Dermis blood vessel endothelial cell (primary cell): ENCODE measurements at places on chromosomes 5 and 9.

GRCh38 chr9:97873425-97873824 lies 20.4 kb downstream of the FOXE1 start:
- no peak for DNase-seq

GRCh38 chr5:78827725-78828124 lies 157.4 kb downstream of the ARSB start:
- DNase-seq, result no peak

DNA sequence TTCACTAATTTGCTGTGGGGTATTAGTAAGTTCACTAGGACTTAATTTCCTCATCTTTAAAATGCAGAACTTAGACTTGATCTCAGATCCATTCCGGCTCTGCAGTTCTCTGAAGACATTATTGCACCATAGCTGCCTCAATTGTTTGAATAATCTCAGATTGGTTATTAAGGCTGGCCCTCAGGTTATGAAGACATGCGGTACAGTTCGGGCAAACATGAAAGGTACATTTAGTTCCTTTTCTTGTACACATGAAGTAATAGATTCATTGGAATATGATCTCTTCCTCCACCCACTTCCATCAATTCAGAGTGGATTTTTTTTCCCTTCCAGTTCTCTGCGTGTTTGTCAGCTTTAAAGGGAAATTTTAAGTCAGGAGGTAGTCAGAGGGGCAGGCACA lies 28.0 kb downstream of the ATP6V0E1 start:
- peak; percentile 20 for DNase-seq

GRCh38 chr9:81128701-81129100 lies 560.6 kb downstream of the TLE1 start:
- DNase-seq, result no peak

DNA sequence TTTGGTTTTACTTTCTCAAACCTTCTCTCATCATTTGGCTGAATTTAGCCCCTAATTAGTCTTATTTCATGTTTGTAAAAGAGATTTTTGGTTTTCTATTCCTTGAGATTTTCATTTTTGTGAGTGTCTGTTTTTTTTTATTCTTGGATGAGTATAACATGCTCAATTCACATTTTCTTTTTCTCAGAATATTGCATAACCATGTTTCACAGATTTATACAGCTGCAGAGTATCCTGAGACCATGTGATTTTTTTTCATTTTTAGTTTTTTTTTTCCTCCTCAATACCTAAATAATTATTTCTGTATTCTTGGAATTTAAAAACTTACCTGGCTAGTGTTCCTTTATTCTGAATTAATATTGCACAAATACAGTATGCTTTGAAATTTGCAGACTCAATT lies 361.9 kb downstream of the SEMA5A start:
- no peak for DNase-seq

DNA sequence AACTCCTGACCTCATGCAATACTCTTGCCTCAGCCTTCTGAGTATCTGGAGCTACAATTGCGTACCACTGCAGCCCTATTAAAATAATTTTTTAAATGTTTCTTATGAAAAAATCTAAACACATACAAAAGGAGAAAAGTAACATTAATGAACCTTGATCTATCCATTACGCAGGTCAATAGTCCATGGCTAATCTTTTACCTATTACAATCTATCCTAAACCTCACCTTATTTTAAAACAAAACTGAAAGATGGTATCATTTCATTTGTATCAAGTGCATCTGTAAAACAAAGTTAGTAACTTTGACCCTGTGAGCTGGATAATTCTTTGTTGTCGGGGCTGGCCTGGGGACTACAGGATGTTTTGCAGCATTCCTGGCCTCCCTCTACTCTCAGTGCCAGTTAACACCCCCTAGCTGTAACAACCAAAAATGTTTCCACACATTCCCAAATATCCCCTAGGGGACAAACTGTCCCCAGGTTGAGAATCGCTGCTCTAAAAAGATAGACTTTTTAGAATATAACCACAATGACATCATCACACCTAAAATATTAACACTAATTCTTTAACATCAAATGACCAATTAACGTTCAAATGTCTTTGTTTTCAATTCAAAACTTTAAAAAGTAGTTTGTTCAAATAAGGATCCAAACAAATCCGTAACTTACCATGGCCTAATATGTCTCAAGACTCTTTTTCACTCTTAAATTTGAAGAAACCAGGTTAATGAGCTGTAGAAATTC lies 54.8 kb downstream of the RNF38 start:
- peak; percentile 41 for DNase-seq

DNA sequence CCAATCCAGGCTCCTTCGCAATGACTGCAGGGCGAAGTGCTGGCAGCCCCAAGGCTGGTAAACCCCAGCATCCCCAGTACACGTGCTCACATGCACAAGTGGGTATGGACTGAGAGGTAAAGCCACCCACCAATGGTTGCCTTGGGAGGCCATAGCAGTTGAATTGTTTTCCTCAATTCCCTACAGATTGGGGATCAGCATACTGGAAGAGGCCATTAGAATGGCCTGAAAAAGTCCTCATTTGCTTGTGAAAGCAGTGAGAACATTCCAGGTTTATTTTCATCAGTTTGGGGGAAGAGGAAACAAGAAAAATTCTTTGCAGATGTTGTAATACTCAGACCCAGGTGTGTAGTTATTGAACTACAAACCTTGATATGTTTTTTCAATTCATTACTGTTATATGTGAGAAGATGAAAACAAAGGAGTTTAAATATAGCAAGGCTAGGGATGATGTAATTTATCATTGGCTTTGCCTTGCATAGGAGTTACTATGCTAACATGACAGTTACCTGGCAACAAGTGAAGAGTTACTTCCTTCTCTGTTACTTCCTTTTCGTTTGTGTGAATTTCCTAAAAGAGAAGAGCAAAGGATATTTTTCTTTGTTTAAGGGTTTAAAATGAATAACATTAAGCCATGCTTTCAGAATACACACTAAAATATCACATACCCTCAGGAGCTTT lies 36.4 kb downstream of the MTMR12 start:
- DNase-seq, result peak; percentile 95

DNA sequence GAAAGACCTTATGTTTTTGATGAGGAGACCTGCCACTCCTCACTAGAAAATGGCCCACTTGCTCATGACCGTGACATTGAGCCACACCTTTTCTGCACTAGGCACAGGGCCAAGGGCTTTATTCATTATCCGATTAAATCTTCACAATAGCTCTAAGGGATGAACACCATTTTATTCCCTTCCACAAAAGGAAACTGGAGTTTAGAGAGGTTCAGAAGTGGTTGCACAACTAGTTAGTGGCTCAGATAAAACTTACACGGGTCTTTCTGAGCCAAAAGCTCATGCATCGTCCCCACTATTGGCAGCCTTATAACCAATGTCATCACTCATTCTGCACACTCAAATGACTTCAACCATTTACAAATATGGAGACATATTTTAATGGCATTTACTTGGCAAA lies 39.4 kb downstream of the SUSD1 start:
- no peak for DNase-seq

- DNase-seq, result no peak
These were observed 1.4 kb upstream of the PHF24 start for GRCh38 chr9:34956648-34957047.

- DNase-seq, result no peak
These were observed 45.4 kb downstream of the PLGRKT start for GRCh38 chr9:5392285-5392684.

GRCh38 chr9:114386886-114387679 lies 699 bp downstream of the AKNA start:
- DNase-seq, result peak; percentile 23
